HEK293T (cell line): ENCODE measurements at places on chromosomes 16 and 17.

DNA sequence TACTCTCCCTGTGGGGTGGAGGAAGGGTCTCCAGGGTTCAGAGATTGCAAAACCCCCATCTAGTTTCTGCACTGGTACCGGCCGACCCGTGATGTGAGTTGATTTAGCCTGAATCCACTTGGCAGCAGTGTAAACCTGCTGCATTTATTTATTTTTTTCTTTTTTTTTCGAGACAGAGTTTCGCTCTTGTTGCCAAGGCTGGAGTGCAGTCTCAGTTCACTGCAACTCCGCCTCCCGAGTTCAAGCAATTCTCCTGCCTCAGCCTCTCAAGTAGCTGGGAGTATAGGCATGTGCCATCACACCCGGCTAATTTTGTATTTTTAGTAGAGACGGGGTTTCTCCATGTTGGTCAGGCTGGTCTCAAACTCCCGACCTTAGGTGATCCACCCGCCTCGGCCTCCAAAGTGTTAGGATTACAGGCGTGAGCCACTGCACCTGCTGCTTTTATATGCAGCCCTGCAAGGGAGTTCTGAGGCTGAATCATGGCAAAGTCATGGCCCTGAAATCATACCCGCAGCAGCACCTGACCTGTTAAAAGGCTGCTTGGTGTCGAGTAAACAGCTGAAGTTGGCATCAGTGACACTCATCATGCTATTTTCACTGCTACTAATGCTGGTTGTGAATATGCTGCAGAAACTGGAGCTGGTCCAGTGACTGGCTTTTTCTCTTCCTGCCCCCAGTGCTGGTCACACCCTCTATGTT, 21.4 kb downstream of the DEXI start:
- DNase-seq: no peak

DNA sequence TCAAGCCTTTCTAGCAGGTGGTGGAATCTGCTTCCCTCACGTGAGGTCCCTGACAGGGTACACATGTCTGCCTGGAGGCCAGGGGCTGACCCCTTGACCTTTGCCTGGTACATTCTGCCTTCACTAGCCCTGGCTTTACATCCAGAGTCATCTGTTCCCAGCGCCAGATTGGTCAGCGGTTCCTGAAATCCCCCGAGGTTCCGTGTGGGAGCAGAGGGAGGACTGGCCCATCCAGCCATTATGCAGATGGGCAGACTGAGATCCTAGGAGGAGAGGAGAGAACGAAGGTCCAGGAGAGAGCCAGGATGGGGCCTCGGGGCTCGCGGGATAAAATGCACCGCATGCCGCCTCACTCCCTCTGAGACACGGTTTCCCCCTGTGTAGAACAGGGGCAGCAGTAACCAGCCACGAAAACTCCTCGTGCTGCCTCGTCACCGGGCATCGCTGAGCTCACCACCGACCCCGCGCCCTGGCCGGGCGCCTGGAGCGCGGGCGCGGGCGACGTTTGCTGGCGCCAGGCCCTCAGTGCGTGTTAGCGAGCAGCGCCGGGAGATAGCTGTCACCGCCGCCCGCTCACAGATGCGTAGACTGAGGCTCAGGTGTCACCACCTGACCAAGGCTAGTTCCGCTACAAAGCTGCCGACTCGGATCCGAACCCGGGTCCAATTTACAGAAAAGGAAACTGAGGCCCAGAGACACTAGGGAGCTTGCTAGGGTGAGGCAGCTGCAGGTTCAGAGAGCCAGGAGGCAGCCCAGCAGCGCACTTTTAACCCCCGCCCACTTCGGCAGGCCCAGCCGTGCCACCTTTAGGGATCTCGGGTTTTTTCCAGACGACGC, 811 bp upstream of the MAP2K3 start:
- no peak for DNase-seq

- peak; percentile 96 for DNase-seq
Observed at GRCh38 chr16:4371357-4372000, at the start of gene VASN. VASN (plus strand) TSS chr16:4371848; CDS start chr16:4380878, 9,030 bp downstream.

- no peak for DNase-seq
Observed at GRCh38 chr16:85514598-85515318, 98.4 kb upstream of the GSE1 start.

DNA sequence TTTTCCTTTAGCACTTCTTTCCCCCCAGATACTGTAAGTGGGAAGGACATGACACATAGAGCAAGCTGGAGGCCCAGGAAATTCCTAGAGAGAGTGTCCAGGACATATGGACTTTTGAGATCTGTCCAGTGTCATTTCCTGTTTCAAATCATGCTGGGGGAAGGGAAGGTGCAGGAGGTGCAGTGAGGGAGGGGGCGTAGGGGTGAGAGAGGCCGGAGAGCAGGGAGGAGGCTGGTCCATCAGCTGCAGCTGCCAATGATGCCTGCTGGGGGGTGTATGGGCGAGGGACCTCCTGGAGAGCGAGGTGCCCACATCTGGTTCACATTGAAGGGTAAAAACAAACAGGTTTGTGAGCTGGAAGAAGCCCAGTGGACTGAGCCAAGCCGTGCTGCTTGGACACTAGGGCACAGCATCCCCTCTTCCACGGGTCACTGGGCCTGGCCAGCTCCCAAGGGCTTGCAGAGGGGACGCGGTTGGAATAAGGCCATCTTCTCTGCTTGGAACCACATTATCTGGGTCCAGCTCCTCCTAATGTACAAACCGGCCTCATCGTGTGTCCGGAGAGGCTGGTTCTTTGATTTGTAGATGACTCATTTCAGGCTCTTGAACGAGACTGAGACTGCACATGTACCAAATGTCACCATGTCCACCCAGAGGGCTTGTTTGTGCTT, 70.4 kb upstream of the SMURF2 start:
- DNase-seq: no peak

- no peak for DNase-seq
Observed at GRCh38 chr17:5565808-5566207, 18.5 kb downstream of the NLRP1 start.

DNA sequence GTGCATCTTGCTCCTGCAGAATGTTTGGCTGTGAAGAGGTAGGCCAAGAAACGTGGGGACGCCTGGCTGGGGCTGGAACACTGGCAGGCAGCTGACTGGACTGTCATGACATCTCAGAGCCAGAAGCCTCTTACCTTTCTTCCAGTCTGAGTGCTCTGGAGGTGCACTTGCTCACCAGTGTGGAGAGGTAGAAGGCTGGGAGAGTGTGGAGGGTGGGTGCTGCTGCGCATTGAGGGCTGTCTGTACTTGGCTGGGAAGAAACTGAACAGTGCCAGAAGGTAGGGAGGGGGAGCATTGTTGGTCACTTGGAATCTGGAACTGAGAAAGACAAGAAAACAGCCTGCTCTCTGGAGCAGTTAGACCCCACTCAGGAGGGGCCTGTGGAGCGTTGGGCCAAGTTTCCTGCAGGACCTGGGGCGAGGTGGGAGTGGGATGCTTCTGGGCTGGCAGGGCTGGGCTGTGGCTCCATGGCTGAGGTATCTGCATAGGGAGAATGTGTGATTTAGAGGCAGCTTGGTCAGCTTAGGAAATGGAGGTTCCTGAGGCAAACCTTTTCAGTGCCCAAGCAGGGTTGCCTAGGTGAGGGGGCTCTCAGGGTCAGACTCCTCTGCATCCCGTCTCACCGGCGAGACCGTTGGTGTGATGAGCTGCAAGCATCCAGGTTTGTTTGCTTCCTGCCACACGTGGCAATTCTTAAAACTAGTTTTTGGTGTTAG, 55.1 kb downstream of the KSR1 start:
- DNase-seq: no peak

- no peak for DNase-seq
Observed at GRCh38 chr17:8964801-8965393, 610 bp downstream of the PIK3R5 start.

GRCh38 chr16:7051591-7052349, 280.9 kb upstream of the RBFOX1 start:
- DNase-seq: no peak

DNA sequence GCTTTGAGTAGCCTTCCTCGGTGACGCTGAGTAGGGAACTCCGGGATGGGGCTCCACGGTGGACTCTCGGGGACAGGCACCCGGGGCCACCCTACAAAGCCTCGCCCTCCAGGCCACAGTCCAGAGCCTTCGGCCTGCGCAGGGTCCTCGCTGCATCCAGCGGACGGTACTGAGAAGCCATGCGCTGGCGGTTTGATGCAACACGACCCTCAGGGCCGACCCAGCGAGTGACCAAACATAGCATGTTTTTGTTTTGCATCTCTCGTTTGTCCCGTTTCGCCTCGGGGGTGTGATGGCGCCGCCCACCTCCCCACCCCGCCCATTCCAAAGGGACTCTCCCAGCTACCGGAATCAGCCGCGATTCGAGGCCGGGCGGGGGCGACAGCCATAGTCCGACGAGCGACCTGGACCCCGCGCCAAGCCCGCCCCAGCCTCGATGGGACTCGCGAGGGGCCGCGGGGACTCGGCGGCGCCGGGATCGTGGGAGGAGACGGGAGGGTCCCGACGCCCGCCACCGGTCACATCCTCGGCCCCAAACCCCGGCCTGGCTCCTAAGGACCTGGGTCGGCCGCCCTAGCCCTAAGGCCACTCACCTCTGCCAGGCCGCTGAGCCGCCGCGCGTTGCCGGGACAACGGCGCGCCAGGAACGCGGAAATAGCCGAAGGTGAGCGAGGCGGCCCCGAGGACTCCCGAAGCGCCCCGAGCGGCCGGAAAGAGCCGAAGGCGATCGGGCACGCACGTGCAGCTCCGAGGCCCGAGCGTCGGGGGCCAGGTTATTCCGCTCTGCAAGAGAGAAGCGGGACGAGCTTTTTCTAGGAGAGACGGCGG, 1.6 kb downstream of the IFT140 start:
- DNase-seq: peak; percentile 92

DNA sequence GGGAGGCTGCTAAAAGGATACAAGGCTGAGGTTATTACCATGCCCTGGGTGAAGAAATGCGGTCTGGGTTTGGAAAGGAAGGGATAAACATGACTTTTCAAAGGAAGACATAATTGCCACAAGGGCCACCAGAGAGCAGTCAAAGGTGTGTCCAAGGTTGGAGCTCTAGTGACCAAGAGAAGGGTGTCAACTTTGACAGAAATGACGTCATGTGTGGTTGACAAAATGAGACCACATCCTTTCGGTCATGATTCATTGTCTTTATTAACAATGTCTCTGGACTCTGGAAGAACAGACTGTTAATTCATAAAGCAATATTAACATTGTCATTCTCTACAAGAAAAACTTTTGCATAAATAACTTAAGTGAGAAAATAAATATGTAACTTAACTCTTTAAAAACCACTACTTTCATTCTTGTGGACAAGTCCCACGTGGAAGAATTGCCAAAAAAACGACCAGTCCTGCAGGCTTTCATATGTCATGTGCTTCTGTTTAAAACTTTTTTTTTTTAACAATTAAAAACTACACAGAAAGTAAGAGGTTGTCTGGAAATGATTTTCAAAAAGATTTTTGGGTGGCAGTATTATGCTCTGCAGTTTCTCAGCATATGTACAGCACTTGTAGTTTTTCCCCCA, 5.0 kb downstream of the SOST start:
- no peak for DNase-seq

DNA sequence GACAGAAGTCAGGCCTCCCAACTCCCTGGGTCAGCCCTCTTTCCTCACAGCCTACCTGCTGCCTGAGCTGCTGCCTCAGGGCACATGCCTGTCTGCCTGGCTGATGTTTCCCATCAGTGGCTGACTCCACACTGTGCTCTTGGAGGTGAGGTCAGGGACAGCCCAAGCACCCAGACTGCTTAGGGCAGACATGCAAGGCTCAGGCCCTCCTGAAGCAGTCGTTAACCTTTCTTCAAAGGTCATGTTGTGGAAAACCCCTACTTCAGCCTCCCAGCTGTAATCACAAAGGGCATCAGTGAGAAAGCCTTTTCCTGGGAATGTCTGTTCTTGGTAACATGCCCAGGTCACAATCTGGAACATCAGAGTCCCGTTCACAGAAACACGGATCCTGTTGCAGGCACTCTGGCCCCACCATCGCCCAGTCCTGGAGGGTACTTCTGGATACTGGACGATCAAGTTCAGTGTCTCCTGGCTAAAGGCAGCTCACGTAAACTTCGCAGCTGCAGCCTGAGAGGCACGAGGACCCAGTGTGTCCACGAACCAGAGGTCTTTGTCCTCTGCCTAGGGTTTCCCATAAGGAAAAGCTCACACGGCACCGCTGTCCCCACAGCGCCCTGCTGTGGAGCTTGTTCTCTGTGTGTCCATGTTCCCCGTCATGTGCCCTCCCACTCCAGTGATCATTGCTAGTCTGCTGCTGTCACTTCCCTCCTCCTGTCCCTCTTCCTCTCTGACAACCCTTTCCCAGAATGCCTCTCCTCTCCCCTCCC, 54.9 kb downstream of the GNAO1 start:
- no peak for DNase-seq
